ENCODE measurements at places on chromosomes 6 and 20.

DNA sequence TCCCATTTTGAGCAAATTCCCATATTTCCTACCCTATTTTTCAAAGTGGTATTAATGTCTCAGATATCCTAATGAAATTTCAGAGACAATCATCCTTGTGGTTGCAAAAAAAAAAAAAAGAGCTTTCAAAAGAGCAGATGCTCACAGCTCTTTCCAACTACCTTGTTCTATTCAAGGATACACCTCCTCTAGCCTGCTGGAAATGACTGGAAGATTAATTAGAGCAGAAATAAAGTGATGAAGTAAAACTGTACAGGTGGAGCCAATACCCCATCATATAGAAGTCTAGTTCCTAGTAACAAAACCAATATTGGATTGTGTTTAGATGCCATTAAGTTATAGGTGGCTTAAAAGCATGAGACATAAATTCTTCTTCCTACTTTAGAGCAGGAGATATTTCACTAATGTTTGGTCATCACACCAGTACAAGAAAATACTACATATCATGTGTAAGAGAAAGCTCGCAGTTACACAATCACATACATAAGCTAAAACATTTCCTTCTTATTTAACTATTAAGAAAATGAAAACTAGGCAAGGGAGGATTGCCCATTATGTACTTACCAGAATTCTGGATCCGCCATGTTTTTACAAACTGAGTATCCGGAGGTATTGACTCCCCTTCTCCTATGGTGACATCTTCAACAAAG, 42.4 kb downstream of the ILRUN start:
- no peak for DNase-seq

DNA sequence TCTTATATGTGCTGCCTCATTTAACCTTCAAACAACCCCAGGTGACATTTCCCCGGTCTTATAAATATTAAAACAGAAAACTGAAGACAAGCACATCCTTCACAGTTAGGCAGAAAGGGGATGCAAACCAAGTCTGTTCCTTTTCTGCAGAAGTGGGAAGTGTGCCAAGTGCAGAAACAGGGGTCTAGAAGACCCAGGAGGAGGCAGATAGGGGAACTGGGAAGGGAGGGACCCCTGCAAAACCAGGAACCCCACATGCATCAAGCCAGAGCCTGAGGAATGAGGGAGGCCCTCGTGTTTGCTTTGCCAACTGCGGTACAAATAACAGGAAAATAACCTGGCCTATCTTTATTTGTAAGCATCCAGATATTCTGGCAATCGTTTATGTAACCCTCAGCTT, 17.0 kb upstream of the CST3 start:
- no peak for DNase-seq

GRCh38 chr6:46324706-46325105, 153.9 kb upstream of the ENPP5 start:
- DNase-seq: no peak

DNA sequence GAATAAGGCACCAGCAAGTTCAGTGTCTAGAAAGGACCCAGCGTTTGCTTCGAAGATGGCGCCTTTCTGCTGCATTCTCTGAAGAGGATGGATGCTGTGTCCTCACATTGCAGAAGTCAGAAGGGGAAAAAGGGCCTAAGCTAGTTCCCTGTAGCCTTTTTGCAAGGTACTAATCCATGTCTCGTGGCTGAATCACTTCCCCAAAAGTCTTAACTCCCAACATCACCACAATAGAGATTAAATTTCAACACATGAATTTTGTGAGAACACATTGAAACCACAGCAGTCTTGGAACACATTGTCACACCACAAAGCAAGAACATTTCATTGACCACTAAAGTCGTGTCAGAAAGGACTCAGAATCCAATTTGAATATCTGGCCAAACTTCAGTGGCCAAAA, 42.1 kb downstream of the KLHL31 start:
- no peak for DNase-seq

DNA sequence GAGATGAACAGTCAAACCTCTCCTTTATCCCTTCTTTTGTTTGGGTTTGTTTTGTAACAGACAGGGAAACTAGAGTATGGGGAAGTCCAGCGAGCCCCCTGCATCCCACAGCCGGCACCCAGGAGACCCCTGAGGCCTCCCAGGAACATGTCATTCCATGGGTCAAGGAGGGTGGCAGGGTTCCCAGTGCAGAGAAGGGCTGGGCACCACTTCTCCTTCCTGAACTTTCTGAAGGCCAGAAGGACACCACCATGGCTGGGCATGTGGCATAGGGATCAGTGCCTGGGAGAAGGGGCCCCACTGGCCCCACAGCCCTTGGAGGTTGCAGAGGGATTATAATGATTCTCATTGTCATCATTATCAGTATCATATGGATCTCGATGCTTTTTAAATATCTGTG, 13.9 kb upstream of the CST7 start:
- no peak for DNase-seq

DNA sequence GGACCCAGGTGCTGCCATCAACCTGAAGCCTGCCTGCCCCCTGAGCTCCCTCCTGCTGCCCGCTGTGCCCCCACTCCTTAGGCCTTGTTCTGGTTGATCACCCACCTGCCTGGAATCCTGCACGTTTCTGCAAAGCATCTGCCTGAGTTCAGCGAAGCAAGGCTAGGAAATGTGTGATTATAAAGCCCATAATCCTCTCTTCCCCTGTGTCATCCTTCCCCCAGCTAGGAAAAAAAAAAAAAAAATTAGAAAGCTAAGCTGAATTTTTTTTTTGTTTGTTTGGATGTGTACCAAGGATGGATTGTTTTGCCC, 93.2 kb downstream of the FOXA2 start:
- DNase-seq: no peak

GRCh38 chr20:13363473-13363872, 142.4 kb downstream of the ISM1 start:
- DNase-seq: no peak

DNA sequence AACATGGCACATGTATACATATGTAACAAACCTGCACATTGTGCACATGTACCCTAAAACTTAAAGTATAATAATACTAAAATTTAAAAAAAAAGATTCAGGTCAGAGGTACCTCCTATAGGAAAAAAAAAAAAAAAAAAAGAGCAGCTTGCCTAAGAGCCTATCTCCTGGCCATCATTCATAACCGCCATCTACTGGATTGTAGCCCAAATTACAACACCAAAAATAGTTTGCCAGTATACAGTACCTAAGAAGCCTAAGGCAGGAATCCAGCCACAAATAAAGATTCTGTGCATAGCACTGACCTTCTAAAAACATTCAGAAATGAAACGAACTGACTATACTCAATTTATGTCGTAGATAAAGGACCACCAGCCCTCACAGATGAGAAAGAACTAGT, 438.4 kb upstream of the ADGRB3 start:
- no peak for DNase-seq

GRCh38 chr20:62603021-62603906, 39.0 kb upstream of the SLCO4A1 start:
- DNase-seq: no peak

- DNase-seq: no peak
Observed at GRCh38 chr6:152012227-152012626, 204.7 kb downstream of the ESR1 start.

- no peak for DNase-seq
Observed at GRCh38 chr20:60820918-60821317, 431.1 kb upstream of the CDH4 start.

DNA sequence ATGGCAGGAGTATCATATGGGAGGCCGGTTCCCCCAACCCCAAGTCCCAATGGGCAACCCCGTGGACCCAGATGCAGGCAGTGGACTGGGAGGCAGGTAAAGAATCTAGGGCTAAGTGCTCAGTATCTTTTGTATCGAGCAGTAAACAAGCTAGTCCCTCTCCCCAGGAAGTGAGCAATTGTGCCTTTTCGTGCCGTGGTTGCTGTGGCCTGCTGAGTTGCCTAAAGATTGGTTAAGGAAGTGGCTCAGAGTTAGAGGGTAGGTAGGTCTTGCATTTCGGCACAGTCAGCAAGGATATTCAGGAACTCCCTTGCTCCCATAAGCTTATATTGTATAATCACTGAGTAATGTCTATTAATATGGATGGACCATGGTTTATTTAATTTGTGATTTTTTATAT, 1.3 kb upstream of the DNAH8 start:
- no peak for DNase-seq

DNA sequence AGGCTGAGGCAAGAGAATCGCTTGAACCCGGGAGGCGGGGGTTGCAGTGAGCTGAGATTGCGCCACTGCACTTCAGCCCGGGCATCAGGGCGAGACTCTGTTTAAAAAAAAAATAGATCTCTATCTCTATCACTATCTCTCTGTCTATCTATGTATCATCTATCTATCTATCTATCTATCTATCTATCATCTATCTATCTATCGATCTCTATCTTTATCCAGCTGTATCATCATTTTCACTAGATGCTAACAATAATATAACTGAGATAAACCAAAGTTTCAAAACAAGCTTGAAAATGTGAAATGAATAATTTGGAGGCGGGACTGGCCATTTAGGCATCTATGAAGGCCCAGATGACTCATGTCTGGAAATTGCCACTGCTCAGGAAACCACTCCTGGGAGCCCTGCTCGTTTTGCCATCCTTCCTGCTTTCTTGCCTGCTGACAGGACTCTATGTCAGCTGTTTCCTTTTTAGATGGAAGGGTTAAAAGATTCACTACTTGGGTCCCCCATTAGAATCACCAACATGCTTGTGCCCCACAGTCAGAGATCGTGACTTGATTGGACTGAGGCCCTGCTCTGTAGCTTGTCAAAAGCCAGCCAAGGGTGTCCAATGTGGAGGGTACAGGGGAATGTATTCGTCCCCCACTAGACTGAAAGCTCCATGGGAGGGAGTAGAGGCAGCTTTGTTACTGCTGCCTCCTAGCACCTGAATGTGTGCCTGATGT, 61.7 kb downstream of the UTRN start:
- DNase-seq: no peak

DNA sequence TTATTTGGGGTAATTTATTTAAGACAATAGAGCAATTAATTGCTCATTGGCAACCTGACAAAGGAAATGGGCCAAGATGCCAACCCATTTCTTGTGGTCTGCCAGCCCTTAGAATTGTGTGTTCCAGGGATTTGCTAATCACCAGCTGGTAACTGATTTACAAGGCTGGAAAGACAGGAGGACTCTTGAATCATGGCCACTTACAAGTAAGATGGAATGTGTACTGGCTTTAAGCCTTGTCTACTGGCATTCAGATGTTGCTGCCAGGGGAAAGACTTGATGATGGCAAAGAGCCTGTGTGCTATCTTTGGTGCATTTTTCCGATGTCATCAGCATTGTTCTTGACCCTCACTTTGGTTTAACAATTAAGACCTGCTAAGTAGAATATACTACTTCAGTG, 91.0 kb downstream of the BCKDHB start:
- DNase-seq: no peak

DNA sequence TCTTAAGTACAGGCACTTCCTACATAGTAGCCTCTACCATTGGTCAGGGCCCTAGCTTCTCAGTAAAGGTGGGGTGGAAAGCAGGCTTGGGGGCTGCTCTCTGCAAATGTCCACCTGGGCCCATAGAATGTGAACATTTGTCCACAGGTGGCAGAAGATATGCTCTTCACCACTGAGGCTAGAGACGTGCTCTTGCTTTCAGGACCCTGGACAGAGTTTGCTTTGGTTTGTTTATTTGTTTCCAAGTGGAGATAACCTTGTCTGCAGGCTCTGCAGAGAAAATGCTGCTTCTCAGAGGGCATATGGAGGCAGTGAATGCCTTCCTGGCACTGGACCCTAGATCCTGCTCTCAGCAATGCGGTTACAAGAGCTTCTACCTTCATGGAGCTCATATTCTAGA, 129.0 kb downstream of the F13A1 start:
- DNase-seq: no peak

- DNase-seq: no peak
Observed at GRCh38 chr6:52643158-52643557, 27.8 kb upstream of the TMEM14A start.

DNA sequence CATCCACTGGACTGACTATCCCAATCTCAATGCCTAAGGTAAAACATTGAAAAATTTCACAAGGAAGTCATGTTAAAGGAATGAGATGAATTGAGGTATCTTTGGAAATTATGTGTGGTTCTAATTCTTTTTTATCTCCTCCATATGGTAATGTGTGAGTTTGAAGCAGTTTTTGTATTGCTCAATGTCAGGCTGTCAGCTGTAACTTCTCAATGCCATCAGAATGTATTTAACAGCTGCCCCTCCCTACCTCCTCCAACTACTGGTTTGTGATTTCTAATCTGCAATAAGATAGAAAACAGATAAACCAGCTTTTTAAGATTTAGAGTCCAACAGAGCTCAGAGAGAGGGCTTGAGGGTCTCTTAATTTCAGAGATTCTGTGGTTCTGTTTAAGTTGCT, 1005.8 kb upstream of the ADGRB3 start:
- no peak for DNase-seq

DNA sequence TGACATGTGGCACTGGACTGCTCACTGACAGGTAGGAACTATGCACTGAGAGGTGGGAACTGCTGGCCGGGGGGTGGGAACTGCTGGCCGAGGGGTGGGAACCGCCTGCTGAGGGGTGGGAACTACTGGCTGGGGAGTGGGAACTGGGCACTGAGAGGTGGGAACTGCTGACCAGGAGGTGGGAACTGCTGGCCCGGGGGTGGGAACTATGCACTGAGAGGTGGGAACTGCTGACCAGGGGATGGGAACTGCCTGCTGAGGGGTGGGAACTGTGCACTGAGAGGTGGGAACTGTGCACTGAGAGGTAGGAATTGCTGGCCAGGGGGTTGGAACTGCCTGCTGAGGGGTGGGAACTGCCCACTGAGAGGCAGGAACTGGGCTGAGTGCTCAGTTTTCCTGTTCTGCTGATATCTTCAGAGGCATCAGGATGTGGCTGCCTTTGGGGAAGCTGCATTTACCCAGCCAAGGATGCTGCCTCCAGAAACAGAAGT, 90.2 kb downstream of the THBS2 start:
- DNase-seq: peak; percentile 33

DNA sequence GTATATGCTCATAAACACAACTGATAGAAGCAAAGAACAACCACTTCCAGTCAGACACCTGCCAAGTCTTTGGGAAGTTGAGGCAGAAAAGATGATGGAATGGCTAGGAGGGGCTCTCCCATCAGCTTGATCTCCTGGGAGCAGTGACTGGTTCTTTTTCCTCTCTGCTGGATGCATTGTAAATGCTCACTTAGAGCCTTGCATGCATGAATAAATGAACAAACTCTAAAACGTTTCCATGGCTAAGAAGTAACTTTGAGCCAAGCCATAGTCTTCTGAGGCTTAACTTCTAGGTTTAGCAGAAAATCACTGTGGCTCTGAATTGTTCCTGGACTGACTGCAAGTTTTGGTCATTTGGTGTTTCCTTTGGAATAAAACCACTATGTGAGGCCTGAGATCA, 166.4 kb upstream of the CITED2 start:
- no peak for DNase-seq

- DNase-seq: no peak
Observed at GRCh38 chr6:53112404-53112803, 36.2 kb downstream of the GCM1 start.

DNA sequence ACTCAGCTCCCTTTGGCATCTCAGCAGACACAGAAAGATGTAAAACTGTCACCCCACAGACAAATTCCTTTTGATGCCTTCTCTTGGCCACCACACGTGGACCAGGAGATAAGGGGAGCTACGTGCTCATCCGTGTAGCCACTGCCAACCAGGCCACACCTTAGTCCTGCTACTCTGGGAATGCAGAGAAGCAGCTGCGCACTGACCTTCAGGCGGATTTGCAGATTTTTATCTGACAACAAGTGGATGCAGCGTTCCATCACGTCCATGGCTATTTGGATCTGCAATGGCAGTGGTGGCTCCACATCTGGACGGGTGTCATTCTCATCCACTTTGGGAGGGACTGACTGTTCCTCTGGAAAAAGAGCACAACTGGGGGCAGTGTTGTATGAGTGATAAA, 30.8 kb downstream of the TTI1 start:
- no peak for DNase-seq

- no peak for DNase-seq
Observed at GRCh38 chr6:127570739-127571389, 6.1 kb upstream of the C6orf58 start.
